ENCODE measurements at places on chromosomes 3 and 15.
A peak's percentile ranks its signal among the peaks of the same experiment; 100 is the strongest.

GRCh38 chr3:196638861-196639482 is 522 bp upstream of the NRROS start:
- DNase-seq = no peak

DNA sequence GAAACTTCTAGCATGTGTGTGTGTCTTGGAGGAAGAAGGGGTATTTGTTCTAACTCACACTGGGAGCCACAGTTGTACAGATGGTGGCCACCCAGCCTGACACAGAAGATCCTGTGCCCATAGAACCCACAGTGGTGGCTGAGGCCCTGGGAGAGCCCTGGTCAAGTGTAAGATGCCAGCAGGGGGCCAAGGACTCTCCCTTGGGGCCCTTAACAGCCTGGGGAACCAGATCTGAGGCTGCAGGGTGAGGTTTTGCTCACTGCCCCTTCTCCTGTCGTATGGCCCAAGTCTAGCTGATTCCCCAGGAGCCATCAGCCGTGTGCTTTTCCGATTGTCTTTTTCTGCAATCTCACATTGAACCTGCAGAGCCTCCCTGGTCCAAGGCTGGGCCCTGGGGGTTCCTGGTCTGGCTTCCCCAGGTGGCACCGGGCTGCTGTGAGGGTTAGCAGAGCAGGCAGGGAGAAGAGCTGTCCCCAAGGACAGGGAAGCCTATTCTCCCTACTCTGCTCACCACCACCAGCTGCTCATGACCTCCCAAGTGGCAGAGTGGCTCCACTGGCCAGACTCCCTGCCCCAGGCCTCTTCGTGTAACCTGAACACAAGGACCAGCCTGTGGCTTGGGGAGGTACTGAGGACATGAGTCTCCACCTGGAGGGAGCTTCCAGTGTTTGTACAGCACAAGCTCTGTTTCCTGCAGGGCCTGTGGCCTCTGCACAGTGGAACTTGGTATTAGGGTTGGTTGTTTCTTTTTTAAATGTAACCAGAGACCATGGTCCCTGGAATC is 51.9 kb downstream of the CA12 start:
- no peak for DNase-seq

DNA sequence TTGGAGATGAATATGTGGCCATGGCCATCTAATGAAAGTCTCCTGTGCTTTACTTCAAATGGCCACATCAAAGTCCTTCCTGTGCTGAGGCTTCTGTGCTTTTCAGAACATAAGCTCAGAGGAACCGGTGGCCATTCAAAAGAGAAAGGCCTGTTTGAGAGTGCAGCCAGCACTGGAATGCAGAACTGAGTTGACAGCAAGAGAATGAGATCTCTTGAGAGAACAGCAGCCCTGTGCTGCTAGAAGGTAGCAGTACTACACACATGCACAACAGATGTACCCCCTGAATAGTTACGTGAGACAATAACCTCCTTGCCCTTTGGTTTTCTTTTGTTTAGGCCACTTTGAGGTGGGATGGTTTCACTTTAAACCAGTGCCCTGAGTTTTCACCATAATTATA is 292.5 kb downstream of the PTPRG start:
- no peak for DNase-seq

GRCh38 chr3:164452707-164453106 is 625.6 kb downstream of the SI start:
- DNase-seq = no peak

- no peak for DNase-seq
Observed at GRCh38 chr3:151841801-151842200, 27.9 kb downstream of the AADAC start.

- DNase-seq = no peak
Observed at GRCh38 chr3:164377466-164377865, 700.8 kb downstream of the SI start.

- DNase-seq = no peak
Observed at GRCh38 chr3:156725682-156726081, 51.3 kb downstream of the TIPARP start.

DNA sequence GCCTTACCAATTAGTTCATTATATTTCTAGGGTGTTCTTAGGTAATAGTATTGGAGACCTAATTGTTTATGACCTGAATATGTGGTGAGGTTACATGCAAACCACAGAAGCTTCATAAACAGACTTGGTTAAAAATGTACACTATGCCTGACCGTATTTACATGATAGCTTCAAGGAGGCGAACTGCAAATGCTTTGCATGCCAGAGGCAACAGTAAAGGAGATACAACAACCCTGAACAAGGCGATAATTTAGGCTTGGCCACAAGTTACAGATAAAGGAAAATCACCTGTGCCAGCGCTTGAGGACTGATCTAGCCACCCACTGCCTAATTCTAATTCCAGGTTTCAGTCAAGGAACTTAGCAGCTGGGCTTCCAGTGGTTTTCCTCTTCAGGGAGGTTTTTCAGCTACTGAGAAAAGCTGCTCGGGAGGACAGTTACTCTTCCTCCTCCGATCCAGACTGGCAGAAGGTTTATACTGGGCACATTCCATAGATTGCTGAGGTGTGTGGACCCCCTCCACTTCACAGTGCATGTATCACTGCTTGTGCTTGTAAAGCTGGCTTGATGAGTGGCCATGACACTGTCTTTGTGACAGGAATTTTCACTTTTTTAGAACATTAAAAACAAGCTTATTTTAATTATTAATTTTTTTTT is 95.6 kb downstream of the DHX36 start:
- no peak for DNase-seq

GRCh38 chr15:96333131-96334016 is 2.9 kb downstream of the NR2F2 start:
- no peak for DNase-seq

DNA sequence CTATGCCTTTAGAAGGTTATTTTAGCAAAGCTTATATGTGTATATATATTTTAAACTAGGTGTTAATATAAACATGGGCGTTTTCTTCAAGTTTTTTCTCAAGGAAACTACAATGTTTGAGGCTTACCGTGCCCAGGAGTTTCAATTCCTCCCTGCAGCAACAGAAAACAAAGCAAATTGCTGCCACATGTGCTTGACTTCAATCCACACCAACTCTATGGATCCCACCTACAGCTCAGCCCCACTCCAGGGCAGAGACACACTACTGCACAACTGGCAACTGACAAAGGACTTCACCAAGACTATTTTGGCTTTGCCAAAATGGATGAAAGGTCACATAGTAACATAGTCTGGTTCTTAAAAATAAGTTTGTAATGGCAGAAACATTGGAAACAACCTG is 346.6 kb downstream of the ERC2 start:
- DNase-seq = no peak

DNA sequence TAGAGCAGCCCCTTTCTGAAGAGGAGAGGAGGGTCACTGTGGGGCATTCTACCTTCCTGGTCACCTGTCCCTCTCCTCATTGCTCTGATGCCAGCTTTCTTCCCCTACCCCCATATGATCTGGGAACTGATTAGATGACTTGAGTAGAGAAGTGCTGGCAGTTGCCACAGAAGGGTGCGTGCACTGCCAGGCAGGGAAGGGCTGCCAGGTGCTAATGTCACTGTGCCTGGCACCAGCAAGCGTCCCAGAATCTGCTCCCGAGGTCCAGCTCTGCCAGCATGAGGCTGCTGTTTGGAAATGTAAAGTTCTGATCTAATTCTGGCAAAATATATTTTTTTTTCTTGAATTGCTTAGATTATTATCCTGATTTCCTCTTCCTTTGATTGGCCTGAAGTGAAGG is 52.8 kb downstream of the PPM1L start:
- DNase-seq = no peak

DNA sequence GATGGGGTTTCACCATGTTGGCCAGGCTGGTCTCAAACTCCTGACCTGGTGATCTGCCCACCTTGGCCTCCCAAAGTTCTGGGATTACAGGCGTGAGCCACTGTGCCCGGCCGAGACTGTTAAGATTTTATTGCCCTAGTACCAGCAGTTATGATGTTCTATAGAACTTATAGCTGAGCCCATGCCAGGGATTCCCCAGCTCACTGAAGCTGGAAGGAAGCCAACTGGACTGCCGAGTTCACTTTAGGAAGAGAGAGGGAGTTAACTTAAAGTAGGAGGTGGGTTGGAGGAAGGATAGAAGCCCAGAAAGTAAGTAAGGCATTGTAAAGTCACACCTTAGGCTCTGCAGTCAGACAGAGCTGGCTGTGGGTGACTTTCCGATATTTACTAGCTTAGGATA is 101.1 kb upstream of the BOC start:
- DNase-seq = no peak

DNA sequence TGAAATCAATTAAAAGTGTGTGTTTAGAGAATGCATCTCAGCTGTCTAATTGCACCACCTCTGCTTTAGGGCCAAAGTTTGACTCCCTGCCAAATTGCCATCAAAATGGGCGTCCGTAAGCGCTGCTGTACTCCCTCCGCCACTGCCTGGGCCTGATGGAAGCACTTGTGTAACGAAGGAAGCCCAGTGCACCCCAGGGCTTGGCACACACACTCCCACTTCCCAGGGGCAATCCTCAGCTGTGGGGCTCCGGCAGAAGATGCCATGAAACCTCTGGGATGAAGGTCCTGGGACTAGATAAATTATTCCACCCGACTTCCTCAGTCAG is 137.8 kb downstream of the RORA start:
- no peak for DNase-seq

DNA sequence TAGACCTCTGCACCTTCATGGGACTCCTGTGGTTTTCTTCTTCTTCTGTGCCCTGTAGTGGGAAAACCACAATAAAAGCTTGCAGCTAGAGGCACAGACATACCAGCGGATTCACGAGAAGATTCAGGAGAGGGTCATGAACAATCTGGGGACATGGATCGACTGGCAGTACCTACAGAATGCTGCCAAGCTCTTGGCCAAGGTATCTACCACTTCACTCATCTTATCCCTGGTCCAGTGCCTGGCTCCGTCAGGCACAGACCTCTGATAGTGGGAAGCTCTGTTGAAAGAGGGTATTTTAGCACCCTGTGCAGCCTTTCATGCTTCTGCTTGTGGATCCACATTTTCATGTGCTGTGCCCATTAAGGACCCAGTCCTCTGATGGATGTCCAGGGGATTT is 9.7 kb upstream of the P4HTM start:
- DNase-seq = no peak

DNA sequence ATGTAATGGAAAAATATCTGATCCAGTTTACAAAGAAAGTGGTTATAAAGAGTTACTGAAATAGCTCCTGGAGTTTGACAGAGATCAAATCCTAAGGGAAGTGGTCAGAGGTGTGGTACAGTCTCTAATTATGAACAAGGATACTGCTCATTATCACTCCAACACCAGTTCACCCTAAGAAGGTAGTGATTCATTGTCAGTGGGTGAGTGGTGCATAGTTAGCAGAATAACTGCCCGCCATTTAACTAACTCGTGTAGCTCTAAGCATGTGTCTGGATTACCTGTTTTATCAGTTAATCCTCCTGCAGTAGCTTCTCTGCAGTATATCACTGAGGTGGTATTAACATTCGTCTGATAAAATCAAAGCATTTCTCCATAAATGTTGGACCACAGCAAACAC is 700.1 kb downstream of the NLGN1 start:
- no peak for DNase-seq

- DNase-seq = no peak
Observed at GRCh38 chr15:68114356-68114755, 60.2 kb downstream of the PIAS1 start.

DNA sequence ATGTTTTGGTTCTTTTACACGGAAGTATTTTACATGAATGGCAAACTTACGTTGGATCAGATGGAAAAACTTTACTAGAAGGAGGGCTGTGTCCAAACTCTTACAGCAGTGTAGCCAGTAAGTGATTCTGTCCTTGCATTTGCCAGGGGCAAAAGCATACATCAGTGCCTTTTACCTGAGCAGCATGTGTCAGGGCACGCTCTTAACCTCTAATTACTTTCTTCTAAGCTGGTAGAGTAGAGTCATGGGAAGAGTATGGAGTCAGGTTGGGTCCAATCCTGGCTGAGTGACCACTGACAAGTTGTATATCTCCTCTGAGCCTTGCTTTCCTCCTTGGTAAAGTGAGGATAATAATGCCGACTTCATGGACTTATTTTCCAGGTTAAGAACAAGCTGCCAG is 47.1 kb downstream of the RYR3 start:
- no peak for DNase-seq

DNA sequence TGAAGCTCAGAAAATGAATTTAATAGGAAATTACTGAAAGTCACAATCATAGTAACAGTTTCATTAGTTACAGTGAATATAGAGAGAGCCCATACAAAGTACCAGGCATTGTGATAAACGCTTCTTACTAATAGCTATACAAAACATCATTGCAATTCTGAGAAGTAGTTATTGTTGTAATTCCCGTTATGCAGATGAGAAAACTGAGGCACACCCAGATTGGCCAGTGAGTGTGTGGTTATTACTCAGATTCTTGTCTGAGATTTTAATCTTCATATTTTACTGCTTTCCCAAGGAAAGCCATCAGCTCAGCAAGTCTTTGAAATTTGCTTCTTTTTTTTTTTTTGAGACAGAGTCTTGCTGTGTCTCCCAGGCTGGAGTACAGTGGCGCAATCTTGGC is 14.3 kb downstream of the FLNB start:
- DNase-seq = no peak

- DNase-seq = no peak
Observed at GRCh38 chr3:133490468-133491351, 82.8 kb upstream of the CDV3 start.

DNA sequence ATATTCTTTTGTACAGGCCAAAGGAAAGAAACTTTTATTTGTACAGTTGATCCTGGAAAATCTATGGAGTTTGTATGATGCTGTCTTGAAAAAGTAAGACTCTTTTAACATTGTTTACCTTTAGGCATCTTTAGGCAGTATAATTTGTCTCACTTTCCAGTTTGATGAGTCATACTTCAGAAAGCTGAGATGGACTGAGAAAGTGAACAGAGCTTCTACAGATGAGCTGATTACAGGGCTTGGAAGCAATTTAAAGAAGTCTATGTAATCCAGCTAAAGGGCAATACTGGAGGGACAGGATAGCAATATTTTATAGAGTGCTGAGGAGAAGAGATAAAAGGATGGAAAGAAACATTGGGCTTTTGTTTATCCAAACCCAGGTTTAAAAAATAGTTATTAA is 123.5 kb upstream of the GOLGA6L4 start:
- DNase-seq = peak; percentile 31

DNA sequence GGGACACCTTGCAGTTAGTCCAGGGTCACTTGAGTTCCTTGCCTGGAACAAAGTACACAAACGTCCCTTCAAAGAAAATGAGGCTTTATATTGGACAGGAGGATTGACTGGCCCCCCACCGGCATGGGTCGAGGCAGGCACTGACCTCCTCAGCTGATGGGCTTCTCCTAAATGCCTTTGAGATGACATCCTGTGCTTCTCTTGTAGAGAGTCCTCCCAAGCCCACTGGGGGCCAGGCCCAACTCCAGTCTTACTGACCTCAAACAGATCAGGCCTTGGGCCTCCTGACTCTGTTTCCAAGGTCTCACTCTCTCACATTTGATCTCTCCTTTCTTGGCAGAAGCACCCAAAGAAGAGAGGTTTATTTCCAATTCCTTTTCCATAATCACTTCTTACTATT is 516.1 kb downstream of the MCTP2 start:
- no peak for DNase-seq

- no peak for DNase-seq
Observed at GRCh38 chr3:14435175-14436014, 33.0 kb downstream of the SLC6A6 start.

All from skeletal muscle cell (primary cell).